ENCODE measurements at places on chromosomes 4 and X.

DNA sequence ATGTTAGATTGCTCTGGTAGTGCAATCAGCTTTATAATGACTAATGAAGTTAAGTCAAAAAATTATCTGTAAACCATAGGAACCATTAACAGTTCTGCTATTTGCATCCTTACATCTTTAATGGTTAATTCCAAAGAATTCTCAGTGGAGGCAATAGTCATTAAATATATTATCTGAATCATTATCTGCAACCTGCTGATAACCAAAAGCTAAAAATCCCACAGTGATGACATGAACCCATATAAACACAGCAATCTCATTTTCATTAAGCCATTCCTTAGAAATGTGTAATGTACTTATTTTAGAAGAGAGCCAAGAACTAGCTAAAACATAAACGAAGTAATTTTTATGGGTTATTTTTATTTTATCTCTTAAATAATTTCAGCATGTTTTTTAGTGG, 60.2 kb downstream of the MAGEB16 start:
- no peak for DNase-seq

DNA sequence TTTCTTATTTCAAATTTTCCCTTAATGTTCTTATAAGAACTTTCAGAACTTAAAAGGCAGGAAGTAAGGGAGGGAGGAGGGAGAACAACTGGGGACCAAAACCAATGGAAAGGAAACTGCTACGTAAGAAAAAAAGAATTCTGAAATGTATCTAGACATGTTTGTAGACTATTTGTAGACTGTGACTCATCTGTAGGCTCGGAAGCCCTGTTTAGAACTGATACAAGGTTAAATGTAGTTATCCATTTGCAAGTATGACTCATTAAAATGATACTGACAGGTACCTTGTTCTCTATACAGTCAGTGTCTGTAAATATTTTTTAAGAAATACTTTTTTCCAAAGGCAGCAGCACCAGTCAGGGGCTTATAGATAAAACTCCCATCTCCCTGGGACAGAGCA, 202.0 kb downstream of the DHX15 start:
- peak; percentile 16 for DNase-seq

DNA sequence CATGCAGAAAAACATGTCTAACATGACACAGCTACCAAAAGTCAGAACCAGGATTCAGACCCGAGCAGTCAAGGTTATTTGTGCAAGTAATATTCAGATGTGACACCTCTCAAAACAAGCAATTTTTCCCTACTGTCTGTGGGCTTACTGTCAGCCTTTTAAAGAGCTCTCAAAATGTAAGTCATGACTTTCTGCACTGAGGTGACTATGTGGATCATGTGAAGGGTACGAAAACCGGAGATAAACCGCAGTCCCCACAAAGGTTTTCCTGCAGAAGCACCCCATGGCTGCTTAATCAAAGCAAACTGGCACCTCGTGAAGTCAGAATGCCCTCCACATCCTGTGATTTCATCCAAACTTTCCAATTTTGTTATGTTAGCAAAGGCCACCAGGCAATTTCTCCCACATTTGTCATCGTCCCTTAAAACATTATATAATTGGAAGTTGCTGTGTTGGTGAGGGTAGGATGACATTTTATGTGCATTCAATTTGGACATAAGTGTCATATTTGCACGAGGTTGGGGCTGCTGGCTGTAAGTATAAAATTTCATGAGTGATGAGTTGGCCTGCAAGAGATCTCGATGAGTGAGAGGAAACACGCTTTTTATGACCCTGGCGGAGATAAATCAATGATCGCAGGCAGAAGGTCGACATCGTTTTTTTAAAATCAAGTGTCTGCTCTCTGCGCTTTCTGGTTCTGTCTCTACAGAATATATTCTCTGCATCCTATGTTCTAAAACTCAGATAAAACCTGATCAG, 161.2 kb downstream of the STK32B start:
- peak; percentile 18 for DNase-seq

DNA sequence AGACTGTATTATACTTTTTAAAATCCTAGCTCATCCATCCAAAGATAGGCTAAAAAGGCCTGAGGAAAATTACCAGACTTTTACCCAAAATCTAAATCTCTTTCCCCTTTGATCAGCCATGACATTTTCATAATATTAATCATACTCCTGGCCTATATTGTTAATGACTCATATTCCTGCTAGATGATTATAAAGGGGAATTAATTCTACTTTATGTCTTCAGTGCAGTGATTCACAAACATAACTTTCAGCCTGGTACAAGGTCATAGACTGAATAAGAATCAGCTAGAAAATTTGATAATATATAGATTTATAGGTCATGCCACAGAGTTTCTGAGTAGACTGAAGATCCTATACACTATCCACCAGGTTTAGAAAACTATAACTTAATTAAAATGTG, 1905.4 kb downstream of the C4orf33 start:
- no peak for DNase-seq

DNA sequence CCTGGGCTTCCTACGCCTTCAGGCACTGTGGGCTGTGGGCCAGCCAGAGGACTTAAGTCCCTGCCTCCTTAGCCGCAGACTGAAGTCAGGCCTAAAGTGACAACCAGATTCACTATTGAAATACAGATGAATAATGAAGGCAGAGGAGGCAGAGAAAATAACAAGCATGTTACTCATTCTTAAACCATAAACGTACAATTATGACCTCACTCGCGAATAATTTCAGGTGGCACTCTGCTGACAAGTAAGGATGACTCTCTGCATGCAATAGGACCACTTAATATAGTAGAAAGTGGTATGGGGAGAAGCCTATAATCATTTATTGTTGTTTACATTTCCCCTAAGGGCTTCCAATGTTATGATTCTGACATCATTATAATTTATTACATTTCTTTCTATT, 409.2 kb upstream of the FGF13 start:
- peak; percentile 50 for DNase-seq

GRCh38 chr4:114875630-114876029, 237.8 kb downstream of the NDST4 start:
- no peak for DNase-seq

- DNase-seq, result no peak
These were observed 38.4 kb downstream of the CPLX1 start for GRCh38 chr4:787561-787981.

DNA sequence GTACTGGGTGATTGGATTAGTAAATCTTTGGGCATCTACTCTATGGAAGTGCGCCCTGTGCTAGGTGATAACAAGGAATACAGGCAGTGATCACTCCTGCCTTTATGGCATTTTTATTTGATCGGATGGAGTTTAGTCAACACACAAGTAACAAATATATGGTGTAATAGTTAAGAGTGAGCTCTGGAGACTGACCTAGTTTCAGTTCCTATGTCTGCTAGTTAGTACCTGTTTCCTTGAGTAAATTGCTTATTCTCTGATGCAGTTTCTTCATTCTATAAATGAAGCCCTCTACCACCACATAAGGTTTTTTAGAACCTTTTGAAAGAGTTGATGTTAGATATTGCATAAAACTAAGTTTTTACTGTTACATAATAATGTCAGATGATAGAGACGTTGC, 134.6 kb downstream of the KDM6A start:
- DNase-seq, result no peak

- DNase-seq, result no peak
These were observed 98.5 kb upstream of the PSAPL1 start for GRCh38 chr4:7533267-7533666.

GRCh38 chrX:103151799-103152198, 58.9 kb upstream of the NXF3 start:
- DNase-seq, result no peak

GRCh38 chrX:644304-645281, 14.0 kb downstream of the SHOX start:
- DNase-seq, result no peak

DNA sequence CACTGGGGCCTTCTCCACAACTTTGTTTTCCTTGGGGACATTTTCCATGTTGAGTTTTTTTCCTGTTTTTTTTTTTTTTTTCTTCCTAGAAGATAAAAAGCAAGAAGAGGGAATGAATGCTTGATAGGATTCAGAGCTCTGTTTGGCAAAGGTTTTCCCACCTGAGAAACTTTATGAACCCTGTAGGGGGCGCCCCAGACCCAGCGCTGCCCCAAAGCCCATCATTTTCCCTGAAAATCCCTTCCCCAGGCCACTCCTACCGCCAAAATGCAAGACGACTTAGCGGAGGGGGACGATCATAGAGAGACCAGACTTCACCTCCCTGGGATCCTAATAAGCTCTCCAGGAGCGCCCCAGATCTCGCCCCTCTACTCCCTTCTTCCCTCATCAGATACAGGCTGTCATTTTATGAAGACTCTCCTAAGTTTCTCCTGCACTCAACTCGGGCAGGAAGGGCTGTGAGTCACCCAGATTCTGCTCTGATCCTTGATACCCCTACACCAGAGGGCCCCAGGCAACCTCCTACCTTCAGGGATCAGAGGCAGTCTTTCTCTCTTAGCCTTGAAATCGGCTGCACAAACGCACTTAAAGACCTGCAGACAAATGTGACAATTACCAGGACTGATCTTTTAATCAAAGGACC, 1.4 kb downstream of the BEX5 start:
- no peak for DNase-seq

- no peak for DNase-seq
These were observed 1.5 kb upstream of the TLR7 start for GRCh38 chrX:12865359-12865758.

DNA sequence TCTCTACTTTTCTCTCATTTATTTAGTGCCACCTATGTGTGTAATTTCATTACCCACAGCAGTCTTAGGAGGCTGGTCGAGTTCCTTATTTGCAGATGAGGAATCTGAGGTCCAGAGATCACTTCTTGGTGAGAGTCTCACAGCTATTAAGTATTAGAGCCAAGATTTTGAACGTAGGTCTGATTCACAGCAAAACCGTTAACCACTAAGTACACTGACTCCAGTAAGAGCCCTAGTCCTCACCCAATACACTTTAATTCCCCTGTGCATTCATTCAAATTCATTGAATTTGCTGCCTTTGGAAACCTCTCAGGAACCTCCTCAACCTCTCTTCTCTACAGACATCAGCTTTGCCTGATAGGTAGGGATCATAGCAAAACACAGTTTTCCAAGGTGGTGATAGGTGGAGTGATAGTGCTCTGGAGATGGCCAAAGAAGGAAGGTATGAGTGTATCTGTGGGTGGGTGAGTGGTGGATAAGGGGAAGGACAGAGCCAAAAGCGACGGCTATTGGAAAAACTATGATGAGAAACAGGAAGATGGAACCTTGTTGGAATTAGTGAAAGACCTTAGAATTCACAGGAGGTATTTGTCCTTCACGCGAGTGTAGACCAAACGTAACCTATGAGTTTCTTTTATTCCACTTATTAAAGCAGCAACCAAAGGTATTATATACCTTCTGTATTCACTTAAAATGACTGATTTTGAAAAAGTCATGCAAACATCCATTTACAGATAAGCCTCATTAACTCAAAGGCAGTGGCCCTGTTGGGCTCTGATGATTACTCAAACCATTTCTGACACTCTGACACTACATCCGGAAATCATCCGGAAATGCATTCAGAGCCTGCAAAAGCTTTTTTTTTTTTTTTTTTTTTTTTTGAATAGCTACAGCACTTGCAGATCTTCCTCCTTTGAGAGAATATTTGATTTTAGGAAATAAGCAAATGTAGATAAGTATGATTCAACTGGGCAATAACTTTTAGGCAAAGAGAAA, 6.3 kb downstream of the FMR1 start:
- DNase-seq, result no peak

DNA sequence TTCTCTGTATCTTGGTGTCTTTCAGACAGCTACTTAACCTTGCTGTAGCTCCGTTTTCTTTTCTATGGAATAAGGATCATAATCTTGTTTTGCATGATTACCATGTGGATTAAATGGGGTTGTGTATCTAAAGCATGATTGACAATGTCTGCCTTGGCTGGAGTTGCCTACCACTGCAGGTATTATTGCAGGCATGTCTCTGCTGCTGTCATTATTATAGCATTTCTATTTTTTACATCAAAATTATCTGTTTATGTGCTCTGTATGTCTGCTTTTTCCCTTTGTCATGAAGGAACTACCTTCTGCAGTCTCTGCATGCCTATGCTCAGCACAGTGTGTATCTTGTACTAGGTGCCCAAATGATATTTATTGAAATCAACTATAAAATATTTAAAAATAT, 95.9 kb upstream of the TAPT1 start:
- DNase-seq, result no peak

- peak; percentile 70 for DNase-seq
These were observed 2.9 kb upstream of the MND1 start for GRCh38 chr4:153341575-153342090.

DNA sequence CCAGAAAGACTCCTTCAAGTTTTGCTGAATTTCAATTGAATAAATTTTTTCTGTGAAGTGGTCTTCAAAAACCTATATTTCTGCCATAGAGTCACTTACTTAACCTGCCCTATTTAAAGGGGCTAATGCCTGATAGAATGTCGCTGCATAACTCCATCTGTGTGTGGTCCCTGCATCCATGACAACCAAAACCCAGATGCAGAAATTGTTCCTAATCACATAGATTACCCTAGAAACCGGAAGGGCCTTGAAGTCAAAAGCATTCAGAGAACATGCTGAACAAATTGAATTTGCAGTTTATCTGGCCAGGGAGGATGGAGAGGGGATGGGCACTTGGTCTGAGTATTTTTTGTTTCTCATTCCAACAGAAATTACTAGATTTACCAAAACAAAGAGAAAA, 1.5 kb upstream of the PARM1 start:
- no peak for DNase-seq

DNA sequence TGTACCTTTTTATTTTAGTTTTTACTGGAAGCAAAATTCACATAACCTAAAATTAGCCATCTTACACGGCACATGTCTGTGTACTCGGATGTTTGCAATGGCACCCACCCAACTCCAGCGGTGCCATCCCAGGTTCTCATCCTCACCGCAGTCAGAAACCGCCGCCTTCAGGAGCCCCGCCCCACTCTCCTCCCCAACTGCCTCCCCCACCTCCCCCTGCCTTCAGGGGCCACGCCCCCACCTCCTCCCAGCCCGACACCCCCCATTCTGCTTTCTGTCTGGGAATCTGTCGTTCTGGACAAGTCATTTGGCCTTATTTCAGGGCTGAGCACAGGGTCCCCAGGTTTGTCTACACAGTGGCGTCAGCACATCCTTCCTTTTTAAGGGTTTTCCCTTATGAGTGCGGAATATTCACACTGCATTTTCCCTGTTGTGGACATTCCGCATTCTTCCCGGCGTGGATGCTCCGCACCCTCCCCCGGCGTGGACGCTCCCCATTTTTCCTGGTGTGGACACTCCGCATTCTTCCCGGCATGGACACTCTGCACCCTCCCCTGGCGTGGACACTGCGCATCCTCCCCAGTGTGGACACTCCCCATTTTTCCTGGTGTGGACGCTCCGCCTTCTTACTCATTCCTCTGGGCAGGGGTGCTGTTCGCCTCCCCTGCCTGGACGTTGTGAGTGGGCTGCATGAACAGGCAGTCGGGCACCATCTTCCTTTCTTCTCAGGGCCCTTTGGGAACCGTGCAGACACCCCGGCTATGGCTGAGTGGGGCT, 135.4 kb upstream of the NKX1-1 start:
- no peak for DNase-seq

Data from RPMI7951 (cell line).